Right ventricle myocardium inferior (tissue), 1 donor: ENCODE measurements at places on chromosomes 7 and 10. TPM values are rescaled to one million over a fixed set of nuclear protein-coding genes. Genes with fewer than 3 reads are reported as not detected.

GRCh38 chr7:187227-187927, 5.0 kb upstream of the FAM20C start:
- no peak for DNase-seq

DNA sequence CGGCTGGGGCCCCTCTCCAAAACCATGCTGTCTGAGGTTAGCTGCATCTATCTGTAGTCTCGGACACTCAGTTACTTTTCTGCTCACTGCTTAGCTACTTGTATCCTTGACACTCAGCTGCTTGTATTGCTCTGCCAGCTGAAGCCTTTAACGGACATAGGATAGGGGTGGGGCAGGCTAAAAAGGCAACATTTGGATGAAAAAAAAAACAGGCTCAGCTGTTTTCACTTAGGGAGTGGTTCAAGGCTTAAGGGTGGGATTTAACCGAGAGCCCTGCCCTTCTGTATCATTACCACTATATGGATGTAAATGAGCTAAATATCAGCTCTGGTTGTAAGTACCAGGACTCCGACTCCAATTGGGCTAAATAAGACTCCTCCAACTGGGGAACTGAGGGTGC, 28.6 kb downstream of the LSMEM1 start:
- DNase-seq: no peak

DNA sequence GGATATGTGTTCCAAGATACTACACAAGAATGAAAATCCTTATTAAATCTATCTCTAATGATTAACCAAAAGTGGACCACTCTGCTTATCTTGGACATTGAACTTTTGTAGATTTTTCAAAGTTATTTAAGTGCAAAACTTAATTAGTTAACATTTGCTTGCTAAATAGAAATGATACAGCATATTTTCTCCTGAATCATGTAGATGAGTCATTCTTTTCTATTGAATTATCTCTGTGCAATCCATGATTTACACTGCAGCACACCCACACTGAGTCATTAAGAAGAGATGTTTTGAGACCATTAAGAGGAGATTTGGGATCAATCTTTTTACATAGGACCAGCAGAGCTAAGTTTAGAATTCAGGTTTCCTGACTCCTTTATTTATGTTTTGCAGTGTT, 6.6 kb upstream of the ABCC2 start:
- DNase-seq: no peak

- DNase-seq: no peak
These were observed 246.7 kb downstream of the ETV1 start for GRCh38 chr7:13742811-13743210.

Gene DENND2A
- total RNA-seq: 15.0 TPM

Gene SVOPL
- not detected for total RNA-seq

GRCh38 chr10:91536111-91536510, 96.8 kb downstream of the PPP1R3C start:
- peak; percentile 80 for DNase-seq

Gene PHKG1
- 31.2 TPM for total RNA-seq

- no peak for DNase-seq
These were observed 75.7 kb downstream of the RSU1 start for GRCh38 chr10:16741540-16741939.

- DNase-seq: no peak
These were observed 1.2 kb downstream of the MACROH2A2 start for GRCh38 chr10:70053841-70054288.

GRCh38 chr7:149093228-149093627, 2.7 kb upstream of the ZNF786 start:
- no peak for DNase-seq

DNA sequence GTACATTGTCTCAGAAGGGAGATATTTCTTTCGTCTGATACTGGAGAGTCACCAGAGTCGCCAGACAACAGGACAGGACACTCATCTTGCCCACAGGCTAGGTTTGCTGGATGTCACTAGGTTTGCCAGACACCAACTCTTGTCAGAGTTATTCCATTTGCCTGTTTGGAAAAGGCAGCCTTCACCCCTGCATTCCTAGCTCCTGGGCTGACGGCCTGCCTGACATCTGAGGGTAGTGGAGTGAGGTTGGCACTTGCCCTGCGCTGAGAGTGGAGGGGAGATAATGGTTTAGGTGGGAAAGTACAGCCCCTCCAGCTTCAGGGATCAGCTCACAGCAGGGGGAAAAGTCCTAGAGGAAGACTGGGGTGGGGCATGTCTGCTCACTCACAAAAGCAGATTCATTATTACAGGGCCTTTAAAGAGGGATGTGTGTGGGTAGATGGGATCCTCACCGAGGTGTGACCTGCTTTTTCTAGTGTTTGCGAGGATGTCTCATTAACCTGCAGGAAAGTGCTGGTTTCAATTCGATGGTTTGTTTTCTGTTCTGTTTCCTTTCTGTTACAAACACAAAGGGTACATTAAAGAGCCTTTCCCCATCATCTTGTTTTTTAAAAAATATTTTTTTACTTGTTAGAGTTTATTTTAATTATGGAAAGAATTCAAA, 79.3 kb upstream of the TNS3 start:
- no peak for DNase-seq

DNA sequence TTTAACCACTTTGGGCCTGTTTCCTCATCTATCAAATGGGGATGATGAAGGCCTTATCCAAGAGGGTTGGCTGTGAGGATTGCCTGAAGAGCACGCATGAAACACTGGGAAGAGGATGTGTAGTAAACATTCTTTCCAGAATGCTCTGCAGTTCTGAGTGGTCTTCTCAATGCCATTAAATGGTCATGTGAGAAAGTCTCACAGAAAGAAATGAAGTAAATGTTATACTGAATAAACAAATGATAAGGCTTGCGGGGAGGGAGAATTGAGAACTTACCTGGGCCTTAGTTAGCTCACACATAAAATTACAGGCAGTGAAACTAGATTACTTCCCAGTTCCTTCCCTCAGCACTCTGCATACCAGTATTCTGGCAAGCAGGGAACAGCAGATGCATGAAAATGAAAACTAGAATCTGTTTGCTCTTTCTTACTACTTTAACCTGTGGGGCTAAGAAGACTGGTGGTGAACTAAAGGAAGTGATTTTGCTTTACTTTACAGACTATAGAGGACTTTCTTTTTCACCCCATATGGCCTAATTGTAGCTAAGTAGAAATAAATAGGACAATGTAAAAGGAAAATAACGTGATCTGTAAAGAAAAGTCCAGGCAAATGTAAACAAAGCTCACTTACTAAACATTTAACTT, 135.3 kb upstream of the CCDC6 start:
- no peak for DNase-seq

DNA sequence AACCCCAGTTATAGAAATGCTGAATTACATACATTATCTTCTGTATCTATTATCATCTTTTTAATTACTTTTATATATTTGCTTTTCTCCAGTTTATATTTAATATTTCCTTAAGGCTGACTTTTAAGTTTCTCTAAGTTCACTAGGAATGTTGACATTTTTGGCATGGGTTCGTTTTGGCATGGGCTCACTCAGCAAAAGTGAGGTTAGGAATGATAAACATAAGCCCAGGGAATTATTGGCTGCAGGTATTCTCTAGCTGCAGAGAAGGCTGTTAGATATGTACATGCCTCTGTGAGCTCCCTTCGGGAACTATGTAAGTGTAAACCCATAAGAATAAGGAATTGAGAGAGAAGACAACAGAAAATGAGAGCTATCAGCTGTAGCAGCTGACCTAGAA, 63.6 kb upstream of the RAB18 start:
- DNase-seq: no peak

GRCh38 chr10:63770523-63770922, 249.3 kb downstream of the REEP3 start:
- no peak for DNase-seq

DNA sequence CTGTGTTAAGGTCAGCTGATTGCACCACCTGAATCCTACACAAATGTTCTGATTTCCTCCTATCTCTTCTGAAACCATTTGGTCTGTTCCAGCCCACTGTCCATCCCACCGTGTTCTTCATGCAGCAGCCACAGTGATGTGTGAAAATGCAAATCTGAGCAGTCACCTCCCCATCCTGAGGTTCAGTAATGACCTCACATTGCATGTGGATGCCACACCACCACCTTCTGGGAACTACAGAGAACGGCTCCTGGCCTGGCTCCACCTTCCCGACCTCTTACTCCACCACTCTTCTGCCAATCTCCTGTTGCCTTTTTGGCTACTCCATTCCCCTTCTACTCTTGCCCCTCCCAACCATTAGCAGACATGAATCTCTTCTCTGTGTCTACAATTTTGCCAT, 244.4 kb downstream of the TNS3 start:
- no peak for DNase-seq

GRCh38 chr10:117720931-117721835, 178.6 kb downstream of the EMX2 start:
- DNase-seq: no peak

GRCh38 chr7:106049139-106049752, 62.9 kb downstream of the SYPL1 start:
- no peak for DNase-seq

DNA sequence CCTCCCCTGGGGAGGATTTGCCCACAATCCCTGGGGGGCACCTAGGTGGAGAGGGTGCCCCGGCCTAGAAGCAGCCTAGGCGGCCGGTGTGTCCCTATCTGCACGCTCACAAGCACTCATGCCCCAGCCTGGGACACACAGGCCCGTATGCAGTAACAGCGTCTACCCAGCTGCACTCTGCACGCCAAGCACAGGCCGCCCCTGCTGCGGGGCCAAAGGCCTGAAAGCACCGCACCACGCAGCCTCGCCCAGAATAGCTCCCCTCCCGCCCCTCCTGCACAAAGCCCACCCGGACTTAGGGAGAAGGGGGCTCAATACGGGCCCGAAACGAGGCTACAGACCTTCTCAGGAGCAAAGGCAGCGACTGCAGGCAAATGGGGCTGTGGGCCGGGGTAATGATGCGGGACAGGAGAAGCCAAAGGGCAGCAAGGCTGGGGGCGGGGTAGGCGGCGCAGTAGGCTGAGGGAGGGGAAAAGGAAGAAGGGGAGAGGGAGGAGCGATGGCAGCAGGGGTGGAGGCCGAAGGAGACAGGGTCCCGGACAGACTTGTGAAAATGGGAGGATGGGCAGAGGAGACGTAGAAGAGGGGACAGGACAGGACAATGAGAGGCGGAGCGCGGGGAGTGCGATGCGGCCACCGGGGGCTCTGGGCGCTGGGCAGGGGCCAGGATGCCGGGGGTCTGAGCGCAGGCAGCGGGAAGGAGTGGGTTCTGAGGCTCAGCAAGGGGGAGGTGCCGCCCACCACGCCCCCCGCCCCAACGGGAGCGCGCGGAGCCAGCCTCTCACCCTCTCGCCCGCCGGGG, 544 bp downstream of the GPRIN2 start:
- peak; percentile 73 for DNase-seq

- no peak for DNase-seq
These were observed 19.2 kb downstream of the SFTPA1 start for GRCh38 chr10:79629955-79630327.

- no peak for DNase-seq
These were observed 6.9 kb downstream of the LYZL1 start for GRCh38 chr10:29295813-29296212.

DNA sequence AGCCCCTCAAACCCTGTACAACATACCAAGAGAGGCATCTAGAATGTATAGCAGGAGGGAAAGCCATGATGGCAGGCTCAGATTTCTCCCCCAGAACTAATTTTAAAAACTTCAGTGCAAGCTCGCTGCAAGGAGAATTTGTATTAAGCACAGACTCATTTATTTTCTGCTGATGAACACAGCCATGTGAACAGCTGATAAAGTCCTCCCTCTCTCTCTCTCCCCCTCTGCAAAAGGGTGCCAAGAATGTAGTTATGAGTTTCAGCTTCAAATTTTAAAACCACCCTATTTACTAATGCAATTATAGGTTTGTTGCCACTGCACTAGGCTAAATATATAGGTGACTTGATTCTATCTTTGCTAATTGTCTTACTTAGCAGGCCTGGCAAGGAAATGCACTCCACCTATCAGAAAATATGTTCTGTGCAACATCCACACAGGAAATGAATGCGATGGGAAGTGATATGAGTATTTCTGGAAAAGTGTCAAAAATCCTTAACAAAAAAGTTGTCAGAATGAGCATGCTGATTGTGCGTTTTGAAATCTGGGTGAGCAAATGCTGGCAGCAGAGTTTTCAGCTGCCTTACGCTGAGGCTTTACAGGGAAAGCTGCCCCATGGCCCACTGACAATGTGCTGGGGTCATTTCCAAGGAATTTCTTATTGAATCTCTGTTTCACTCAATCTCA, 43.4 kb upstream of the GHITM start:
- DNase-seq: no peak

DNA sequence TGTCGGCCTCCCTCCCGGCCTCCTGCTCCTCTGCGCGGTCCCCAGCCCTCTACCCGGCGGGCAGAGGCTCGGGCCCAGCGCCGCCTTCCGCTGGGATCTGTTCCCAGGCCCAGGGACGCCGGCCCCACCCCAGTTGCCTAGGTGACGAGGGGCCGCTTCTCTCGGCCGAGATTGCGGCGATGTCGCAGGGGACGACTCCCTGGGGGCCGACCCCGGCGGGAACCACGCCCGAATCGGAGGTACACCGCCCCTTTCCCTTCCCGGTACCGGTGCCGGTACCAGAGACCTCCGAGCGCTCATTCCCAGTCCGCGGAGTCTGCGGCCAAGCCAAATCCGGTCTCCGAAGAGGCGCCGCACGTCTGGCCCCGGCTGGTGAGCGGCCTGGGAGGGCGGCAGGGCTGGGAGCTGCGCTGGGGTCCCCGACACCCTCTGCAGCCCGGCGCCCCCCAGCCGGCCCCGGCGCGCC, at the start of gene CABCOCO1:
Gene CABCOCO1, plus strand, starts transcription at position 136 of the 466 bp plus-strand sequence. Its CDS starts 44 bp downstream, at position 180.
- peak; percentile 69 for DNase-seq

GRCh38 chr10:128854963-128855362, 612.1 kb upstream of the MGMT start:
- DNase-seq: peak; percentile 89

DNA sequence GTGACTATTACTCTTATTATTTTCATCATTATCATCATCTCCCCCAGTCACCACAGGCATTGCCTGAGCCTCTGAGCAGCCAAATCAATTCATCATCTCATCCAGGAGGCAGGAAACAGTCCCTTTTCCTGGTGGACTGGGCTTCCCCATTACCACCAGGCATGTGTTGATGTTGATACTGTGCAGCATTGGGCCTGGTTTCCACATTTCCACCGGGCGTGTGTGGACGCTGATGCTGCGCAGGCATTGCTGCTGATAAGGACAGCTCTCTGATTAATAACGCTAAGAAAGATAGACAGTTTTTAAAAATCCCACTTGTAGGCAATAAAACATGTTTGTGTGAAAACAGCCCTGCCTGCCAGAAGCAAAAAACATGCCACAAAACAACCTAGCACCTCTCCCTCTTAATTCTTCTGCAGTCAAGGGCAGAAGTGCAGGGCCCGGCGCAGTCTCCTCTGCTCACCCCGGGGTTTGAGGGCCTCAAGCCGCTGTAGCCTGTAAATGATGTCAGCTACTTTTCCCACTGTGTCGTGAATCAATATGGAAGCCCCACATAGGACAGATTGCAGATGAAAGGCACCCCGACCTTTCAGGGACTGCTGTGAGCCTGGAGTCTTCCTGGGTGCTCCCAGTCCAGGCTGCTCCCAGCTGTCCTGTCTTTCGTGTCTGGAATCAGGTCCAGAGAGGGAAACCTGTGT, 216.0 kb downstream of the WDR37 start:
- no peak for DNase-seq

Gene TMEM120A
- total RNA-seq: 109 TPM

Gene OR2A5
- not detected for total RNA-seq

Gene SPDYE5
- not detected for total RNA-seq

Gene CCDC186
- 17.4 TPM for total RNA-seq
